ENCODE measurements at places on chromosomes 16 and 17.

GRCh38 chr16:76956394-76956793, 234.6 kb upstream of the MON1B start:
- DNase-seq = no peak

- DNase-seq = no peak
These were observed 4.8 kb downstream of the CACNG1 start for GRCh38 chr17:67049025-67049739.

- no peak for DNase-seq
These were observed 18.7 kb upstream of the KRT24 start for GRCh38 chr17:40722241-40722640.

DNA sequence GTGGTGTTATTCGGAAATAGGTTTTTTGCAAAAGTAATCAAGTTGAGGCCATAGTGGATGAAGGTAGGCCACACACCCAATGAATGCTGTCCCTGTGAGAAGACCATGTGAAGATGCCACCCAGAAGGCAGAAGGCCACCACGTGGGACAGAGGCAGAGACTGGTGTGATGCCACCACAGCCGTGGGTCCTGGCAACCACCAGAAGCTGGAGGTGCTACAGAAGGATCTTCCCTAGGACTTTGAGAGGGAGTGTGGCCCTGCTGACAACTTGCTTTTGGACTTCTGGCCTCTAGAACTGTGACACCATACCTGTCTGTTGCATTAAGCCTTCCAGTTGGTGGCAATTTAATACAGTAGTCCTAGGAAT, 49.3 kb downstream of the RMI2 start:
- no peak for DNase-seq

GRCh38 chr16:89537549-89537925, 22.9 kb upstream of the RPL13 start:
- DNase-seq = no peak

GRCh38 chr17:41687828-41688640, 651 bp upstream of the EIF1 start:
- DNase-seq = peak; percentile 70

Measured in activated CD4-positive, alpha-beta T cell treated with anti-CD3 and anti-CD28 coated beads, Interleukin-10, Interleukin-2, amounts not matched to agents 100 ng/mL and 50 ng/mL, durations not matched to agents 16 hours and 8 hours (primary cell).